ENCODE measurements at places on chromosomes 1 and 21. TPM values are rescaled to one million over a fixed set of nuclear protein-coding genes. Genes with fewer than 3 reads are reported as not detected.

The FAM163A gene
- not detected for total RNA-seq

The CRNN gene
- total RNA-seq = not detected

The SLFNL1 gene
- total RNA-seq = 0.02 TPM

The ABCA4 gene
- 0.09 TPM for total RNA-seq

The OR6K3 gene
- total RNA-seq = not detected
